ENCODE measurements at places on chromosomes 12 and 14.
A peak's percentile ranks its signal among the peaks of the same experiment; 100 is the strongest.

- DNase-seq, result no peak
Measured at GRCh38 chr14:68961361-68961760, 17.7 kb downstream of the ACTN1 start.

DNA sequence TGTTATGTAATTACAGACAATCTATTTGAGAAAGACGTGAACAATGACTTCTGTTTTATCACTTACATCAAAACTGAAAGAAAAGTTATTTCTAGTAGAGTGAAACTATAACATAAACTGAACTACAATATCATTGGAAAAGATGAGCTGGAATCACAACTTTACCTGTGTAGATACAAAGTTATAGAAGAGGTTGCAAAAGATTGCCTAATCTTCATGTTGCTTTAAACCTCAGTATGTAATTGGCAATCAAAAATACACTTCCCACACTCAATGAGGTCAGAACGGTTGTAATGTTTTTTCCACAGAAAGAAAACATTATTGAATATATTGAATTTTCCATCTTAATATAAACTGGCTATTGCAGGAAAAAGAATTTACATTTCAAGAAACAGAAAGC, 37.7 kb upstream of the GXYLT1 start:
- no peak for DNase-seq

DNA sequence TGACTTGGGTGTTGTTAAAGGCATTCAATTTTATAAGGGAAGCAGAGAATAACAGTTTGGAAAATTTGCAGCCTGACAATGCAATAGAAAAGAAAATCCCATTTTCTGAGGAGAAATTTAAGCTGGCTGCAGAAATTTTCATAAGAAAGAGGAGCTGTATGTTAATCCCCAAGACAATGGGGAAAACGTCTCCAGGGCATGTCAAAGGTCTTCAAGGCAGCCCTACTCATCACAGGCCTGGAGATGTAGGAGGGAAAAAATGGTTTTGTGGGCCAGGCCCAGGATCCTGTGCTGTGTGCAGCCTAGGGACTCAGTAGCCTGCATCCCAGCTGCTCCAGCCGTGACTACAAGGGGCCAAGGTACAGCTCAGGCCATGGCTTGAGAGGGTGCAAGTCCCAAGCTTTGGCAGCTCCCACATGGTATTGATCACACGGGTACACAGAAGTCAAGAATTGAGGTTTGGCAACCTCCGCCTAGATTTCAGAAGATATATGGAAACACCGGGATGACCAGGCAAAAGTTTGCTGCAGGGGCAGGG, 846.4 kb downstream of the C12orf50 start:
- no peak for DNase-seq

GRCh38 chr12:48744251-48745008, 27.9 kb upstream of the CCNT1 start:
- no peak for DNase-seq

DNA sequence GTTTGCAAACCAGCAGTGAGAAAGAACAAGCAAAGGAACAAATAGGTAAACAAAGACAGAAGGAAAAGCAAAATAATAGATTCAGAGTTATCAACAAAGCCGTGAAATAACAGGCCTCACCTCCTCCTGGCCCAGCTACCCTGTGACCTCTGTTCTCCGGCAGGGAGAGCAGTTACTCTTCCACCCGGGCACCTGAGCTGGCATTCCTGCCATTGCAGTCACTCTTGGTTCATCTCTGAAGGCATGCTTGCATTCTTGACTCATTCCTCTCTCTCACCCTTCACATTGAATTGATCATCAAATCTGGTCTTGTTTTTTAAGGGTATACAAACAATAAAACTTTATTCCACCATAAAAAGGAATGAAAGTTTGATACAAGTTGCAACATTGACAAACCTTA, 95.1 kb downstream of the TTC8 start:
- no peak for DNase-seq

DNA sequence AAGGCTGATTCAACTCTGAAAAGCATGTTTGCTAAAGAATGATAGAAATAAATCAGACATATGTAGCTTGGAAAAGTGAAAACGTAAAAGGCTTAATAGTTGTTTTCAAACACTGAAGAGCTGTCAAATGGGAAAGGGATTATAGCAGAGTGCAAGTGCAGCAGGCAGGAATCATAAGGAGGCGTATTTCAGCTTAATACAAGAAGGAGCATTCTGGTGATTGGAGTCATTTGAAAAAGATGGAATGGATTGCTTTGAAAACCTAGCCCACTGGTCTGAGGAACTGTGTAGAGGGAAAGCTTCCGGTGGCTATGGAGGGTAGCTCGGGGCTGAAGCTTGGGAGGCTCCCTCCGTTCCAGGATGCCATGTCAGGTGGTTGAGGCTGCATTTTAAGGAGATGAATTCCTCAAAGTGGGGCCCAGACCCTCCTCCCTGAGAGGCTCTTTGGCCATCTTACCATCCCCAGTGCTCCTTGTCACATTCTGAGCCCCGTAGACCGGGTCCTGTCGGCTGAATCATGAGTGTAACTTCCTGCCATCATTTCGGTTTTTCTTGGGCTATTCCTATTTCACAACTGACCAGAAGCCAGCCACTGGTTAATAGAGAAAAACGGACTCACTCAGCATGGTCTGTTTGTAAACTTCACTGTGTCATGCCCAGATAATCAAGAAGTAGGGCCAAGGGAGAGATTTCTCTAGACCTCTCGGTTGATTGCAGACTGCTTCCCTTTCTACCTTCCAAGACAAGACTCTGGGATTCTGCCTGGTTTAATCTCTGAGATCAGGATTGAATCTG, 6.5 kb downstream of the WNT5B start:
- DNase-seq, result peak; percentile 42

DNA sequence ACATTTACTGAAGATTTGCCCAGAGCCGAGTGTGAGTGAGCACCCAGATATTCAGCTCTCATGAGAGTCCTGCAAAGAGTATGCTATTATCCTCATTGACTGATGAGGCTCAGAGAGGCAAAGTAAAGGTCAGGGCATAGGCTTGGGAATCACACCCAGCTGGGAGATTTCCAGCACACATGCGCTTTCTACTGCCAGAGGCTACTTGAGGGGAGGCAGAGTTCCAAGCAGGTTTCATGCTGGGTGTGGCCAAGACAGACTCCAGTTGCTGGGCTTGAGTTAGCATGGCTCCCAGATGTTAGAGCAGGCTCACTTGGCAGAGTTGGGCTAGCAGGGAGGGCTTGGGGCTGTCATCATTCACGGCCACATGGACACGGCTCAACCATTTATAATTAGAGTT, 14.4 kb upstream of the FAM181A start:
- no peak for DNase-seq

DNA sequence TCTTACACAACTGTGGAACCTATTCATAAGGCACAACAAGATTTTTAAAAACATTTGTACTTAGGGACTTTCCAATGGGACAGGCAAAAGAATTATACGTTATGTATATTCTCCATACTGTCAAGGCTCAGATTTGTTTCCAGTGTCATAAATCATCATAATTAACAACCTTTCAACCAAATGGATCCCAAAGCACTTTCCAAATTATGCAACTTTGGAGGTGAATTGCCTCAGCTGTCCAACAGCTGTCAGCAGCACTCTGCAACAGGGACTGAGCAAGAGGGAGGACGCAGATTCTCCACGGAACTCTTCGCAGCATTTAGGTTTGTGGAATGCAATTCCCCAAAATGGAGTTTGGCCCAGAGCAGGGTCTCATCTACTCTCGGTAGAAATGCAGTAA, 186.6 kb downstream of the PAX9 start:
- no peak for DNase-seq

- no peak for DNase-seq
Measured at GRCh38 chr12:52813885-52814709, at the start of gene KRT4. Gene KRT4 (minus strand): TSS chr12:52814116. CDS start chr12:52814058, 58 bp downstream.

DNA sequence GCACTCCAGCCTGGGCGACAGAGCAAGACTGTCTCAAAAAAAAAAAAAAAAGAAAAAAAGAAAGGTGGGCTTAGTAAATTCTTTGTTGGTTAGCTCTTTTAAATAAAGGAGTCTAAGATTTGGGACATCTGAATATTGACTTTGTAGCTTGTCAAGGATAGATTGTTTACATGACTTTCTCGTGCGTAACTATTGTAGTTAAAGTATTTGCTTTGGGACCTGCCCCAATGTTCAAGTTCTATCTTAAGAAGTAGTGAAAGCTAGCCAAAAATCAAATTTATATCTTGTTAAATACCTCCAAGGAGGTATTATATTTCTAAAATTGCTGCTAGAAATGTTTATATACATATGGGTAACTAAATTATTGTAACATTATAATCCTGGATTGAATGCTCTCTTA, 32.4 kb downstream of the PTPN21 start:
- DNase-seq, result no peak

- DNase-seq, result no peak
Measured at GRCh38 chr14:24342889-24343288, 3.1 kb upstream of the RIPK3 start.

GRCh38 chr12:97800561-97800960, 338.0 kb downstream of the RMST start:
- DNase-seq, result no peak

DNA sequence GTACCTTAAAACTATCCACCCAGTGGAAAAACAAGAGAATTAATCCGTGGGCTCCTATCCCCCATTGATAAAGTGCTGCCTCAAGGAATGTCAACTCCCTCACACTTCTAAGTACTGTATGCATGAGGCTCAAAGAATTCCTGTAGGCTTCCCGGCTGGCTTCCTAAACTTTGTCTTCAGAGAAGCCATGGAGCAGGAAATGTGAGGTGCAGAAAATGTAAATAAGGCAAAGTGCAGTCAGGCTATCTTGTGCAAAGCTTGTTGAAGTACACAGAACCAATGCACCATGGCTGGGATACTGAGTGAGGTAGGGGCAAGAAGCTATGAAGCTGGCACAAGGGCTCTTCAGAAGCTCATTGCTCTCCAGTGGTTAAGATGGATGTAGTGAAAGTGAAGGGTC, 611.0 kb downstream of the FSCB start:
- no peak for DNase-seq

DNA sequence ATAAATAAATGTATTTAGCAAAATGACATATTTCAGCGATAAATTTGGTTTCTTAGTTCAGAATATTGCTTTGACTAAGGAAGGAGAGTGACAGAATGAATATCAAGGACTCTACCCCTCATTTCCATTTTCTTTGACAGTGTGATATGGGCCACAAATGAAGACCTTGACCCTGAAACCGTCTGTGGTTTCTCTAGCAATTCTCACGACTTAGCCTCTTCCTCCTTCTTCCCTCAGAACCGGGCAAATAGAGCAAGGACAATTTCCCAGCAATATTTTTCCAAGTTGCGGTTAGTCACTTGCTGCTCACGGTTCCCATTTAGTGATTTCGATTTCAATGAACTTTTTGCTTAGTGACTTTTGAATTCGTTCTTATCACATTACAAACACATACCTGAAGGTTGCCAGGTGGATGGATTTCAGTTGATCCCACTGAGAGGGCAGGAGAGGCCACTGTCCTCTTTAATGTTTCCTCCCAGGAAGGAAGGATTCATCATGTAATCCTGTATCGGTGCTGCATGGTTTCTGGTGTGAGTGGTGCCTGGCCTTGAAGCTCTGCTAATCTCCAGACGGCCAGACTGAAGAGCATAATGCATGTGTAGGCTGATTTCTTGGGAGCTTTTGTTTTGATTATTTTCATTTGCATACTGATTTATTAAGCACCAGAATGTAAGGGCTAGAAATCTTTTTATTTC, 77.6 kb downstream of the CHST11 start:
- DNase-seq, result peak; percentile 66

DNA sequence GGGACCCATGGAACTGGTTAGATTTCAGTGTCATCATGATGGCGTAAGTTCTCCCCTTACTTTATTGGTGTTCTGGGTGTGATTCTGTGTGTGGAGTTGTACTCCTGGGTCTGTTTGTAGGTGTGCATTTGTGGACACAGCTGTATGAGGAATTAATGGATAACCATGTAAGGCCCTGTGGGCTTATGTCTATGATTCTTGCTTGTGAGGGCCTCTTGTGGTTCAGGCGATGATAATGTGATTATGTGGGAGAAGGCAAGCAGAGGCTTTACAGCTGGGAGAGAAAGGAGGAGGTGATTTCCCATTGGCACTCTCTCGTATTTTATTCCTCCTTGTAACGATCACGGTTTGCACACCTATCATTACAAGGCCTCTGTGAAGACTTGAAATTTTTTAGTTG, 96.1 kb downstream of the SCN8A start:
- DNase-seq, result peak; percentile 89
